Neural progenitor cell (in vitro differentiated cells): ENCODE measurements at places on chromosomes 7 and 10. TPM values are rescaled to one million over a fixed set of nuclear protein-coding genes. Genes with fewer than 3 reads are reported as not detected.

GRCh38 chr7:91784469-91784868 lies 96.0 kb downstream of the MTERF1 start:
- H3K4me1 ChIP-seq, result peaks cover 10% of the 10 kb centered on the region
- no peaks in the 10 kb centered on the region for H3K36me3 ChIP-seq
- DNase-seq, result no peak
- H3K27ac ChIP-seq, result no peak overlapping the region

LBX1 gene
- total RNA-seq, result not detected in 2 replicates

GRCh38 chr7:104061652-104062051 lies 72.2 kb upstream of the RELN start:
- no peak overlapping the region for H3K4me3 ChIP-seq
- no peaks in the 10 kb centered on the region for H3K27me3 ChIP-seq

DNA sequence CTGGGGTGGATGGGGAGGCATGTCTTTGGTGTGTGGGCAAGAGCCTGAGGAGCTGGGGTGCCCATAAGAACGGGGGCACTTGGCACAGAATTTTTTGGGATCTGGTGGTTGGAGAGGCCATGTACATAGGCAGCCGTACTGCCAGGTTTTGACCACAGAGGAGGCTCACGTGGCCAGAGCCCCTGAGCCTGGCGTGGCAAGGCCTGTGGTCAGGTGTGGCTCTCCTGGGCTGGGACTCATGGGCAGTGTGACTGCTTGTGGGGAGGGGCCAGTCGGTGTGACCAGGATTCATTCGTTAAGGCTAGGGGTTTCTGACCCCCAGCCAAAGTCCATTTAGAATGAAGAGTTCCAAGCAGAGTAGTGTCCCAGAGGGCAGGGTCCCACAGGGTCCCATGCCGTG lies 38.2 kb downstream of the AGAP3 start:
- H3K27ac ChIP-seq, result no peak overlapping the region
- H3K36me3 ChIP-seq, result no peaks in the 10 kb centered on the region
- no peaks in the 10 kb centered on the region for H3K27me3 ChIP-seq

DNA sequence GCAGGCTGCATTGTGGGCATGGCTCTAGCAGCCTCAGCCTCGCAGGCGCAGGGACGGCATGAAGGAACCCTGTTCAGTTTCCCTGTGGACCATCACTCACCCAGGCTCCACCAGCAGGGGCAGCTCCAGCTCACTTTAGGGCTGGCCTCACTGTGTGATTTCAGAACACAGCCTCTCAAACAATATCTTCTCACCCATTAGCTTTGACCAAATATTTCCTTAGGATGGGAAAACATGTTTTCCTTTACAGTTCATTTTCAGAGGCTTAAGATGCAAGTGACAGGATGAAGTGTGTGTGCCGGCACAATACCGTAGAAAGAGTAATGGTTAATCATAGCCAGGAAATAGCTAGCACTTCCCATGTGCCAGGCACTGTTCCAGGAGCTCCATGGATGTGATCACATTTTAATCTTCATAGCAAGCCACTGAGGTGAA lies 58.2 kb downstream of the LANCL2 start:
- peaks cover 24% of the 10 kb centered on the region for H3K4me1 ChIP-seq
- no peaks in the 10 kb centered on the region for H3K27me3 ChIP-seq
- no peaks in the 10 kb centered on the region for H3K36me3 ChIP-seq
- DNase-seq, result no peak
- no peak overlapping the region for H3K4me3 ChIP-seq

DNA sequence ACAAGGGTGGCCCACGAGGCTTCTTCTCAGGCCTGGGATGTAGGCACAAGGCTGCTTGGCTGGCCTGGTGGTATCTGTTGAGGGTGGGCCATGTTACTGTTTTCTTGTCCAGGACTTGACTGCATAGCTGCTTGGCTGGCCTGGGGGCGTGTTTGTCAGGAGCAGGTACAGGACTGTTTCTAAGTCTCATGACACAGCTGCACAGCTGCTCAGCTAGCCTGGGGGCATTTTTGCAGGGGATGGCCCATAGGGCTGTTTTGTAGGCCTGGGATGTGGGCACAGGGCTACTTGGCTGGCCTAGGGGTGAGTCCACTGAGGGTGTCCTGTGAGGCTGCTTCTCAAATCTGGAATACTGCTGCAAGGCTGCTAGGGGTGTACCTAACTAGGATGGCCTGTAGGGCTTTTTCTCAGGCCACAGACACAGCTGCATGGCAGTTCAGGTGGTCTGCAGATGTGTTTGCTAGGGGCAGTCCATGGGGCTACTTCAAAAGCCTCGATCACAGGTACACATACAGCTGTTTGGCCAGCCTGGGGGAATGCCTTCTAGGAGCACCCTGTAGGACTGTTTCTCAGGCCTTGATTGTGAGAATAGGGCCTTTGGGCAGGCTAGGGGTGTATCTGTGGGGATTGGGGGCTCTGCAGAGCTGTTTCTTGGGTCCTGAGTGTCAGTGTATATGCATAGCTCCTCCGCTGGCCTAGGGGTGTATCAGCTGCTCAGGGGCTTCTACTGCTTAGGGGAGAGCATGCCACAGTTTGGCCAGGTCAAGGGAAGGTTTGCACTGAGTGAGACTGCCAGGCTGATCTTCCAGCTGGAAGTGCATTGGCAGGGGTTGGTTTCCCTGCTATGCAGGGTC lies 26.6 kb upstream of the PLA2G12B start:
- H3K27ac ChIP-seq, result no peak overlapping the region
- H3K4me3 ChIP-seq, result no peak overlapping the region
- DNase-seq, result no peak
- no peaks in the 10 kb centered on the region for H3K27me3 ChIP-seq
- no peaks in the 10 kb centered on the region for H3K4me1 ChIP-seq

PDE1C gene
- 0.54 and 0.56 TPM in 2 replicates for total RNA-seq

DNA sequence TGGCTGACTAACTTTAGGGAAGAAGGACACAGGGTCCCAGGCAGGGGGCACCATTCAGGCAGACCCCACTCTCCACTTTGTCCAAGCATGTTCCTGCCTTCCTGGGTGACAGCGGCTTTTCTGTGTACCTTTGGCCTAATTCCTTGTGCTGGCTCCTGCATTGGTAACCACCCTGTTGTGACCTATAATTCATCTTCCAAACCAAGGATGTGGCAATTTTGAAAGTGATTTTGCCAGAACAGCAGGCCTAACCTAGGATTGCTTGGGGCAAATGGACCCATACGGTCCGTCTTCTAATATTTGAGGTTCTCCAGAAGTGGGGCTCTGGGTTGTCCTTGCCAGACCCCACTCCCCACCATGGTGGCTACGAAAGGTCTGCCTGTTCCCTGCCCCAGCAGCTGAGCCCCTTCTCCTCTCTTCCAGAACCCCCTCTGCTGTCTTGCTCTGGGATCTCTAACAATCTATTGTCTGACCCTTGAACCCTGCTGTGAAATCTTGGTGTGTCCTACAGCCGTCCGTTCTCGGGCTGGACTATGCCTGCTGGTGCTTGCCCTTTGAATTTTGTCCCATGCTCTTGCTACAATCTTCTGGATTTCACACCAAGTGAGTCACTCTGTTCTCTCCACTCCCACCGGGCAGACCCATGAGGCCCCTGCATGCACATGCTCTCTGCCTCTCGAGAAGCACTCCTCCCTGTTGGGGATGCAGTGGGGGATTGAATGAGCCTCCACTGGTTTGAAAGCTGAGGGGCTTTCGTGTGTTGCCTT lies 316.0 kb downstream of the CXCL12 start:
- DNase-seq, result no peak
- no peak overlapping the region for H3K27ac ChIP-seq
- H3K4me1 ChIP-seq, result no peaks in the 10 kb centered on the region
- no peaks in the 10 kb centered on the region for H3K36me3 ChIP-seq
- H3K4me3 ChIP-seq, result no peak overlapping the region
- no peaks in the 10 kb centered on the region for H3K27me3 ChIP-seq

ITPRID1 gene
- total RNA-seq, result not detected in 2 replicates

DNA sequence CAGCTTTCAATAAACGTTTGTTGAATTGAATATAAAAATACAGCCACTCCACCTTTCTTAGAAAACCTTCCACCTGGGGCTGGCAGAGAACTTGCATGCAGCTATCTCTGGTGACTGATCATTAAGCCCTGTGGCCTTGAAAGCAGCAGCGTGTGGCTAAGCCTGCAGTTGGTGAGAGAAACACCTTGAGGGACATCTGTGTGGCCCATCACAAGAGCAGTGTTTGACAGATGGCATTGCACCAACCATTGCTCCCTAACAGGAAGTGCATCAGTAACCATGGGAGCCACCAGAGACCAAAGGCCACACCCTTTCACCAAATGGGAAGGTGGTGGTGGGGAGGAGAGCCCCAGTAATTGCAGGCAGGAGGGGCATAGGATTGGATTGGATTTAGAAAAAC lies 22.4 kb downstream of the RHOBTB1 start:
- H3K4me1 ChIP-seq, result no peaks in the 10 kb centered on the region
- H3K27me3 ChIP-seq, result no peaks in the 10 kb centered on the region
- DNase-seq, result no peak

- DNase-seq, result no peak
- no peak overlapping the region for H3K27ac ChIP-seq
- H3K4me3 ChIP-seq, result no peak overlapping the region
- no peaks in the 10 kb centered on the region for H3K36me3 ChIP-seq
- H3K4me1 ChIP-seq, result no peaks in the 10 kb centered on the region
- H3K27me3 ChIP-seq, result no peaks in the 10 kb centered on the region
These were observed 13.5 kb upstream of the ADAM22 start for GRCh38 chr7:87920578-87920977.

GRCh38 chr7:92608380-92609322 lies 18.5 kb upstream of the FAM133B start:
- H3K27me3 ChIP-seq, result peaks cover 20% of the 10 kb centered on the region
- no peaks in the 10 kb centered on the region for H3K36me3 ChIP-seq
- peaks cover 9% of the 10 kb centered on the region for H3K4me1 ChIP-seq
- peak overlapping the region; percentile 55 for H3K4me3 ChIP-seq
- no peak overlapping the region for H3K27ac ChIP-seq

MALRD1 gene
- total RNA-seq, result 0.11 and 0.71 TPM in 2 replicates

DNA sequence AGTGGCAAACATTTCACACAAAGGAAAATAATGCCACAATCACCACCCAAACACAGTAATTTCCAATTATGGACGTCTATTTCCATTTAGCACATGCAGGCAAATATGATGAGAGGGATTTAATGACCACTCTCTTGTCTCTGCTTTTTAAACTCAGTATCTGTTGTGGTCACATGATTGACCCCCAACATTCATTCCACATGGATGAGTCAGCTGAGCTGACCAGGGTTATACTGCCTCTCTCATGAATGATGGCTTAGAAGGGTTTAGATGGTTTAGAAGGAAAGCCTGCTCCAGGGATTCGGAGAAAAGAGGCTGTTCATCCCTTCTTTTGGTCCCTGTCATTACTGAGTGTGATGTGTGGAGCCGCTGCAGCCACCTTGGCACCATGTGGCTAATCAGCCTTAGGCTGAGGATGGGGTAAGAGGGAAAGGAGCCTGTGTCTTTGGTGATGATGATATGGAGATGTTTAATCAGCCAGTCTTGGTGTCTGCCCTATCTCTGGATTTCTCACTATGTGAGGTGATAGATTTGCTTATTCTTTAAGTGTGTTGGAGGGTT lies 38.2 kb upstream of the JAKMIP3 start:
- no peaks in the 10 kb centered on the region for H3K36me3 ChIP-seq
- H3K4me3 ChIP-seq, result no peak overlapping the region
- H3K27ac ChIP-seq, result no peak overlapping the region
- H3K27me3 ChIP-seq, result peaks cover 43% of the 10 kb centered on the region
- no peaks in the 10 kb centered on the region for H3K4me1 ChIP-seq

FAM25G gene
- total RNA-seq, result not detected in 2 replicates

GRCh38 chr10:133465191-133465949 lies 11.6 kb downstream of the SCART1 start:
- no peak overlapping the region for H3K4me3 ChIP-seq
- DNase-seq, result no peak
- no peak overlapping the region for H3K27ac ChIP-seq
- no peaks in the 10 kb centered on the region for H3K4me1 ChIP-seq

GRCh38 chr10:80787952-80788351 lies 250.2 kb downstream of the SH2D4B start:
- H3K4me1 ChIP-seq, result no peaks in the 10 kb centered on the region
- H3K27me3 ChIP-seq, result no peaks in the 10 kb centered on the region
- H3K27ac ChIP-seq, result no peak overlapping the region
- H3K36me3 ChIP-seq, result no peaks in the 10 kb centered on the region

- H3K4me3 ChIP-seq, result no peak overlapping the region
- no peaks in the 10 kb centered on the region for H3K27me3 ChIP-seq
- H3K36me3 ChIP-seq, result no peaks in the 10 kb centered on the region
- no peak for DNase-seq
These were observed 258.8 kb upstream of the IMMP2L start for GRCh38 chr7:111821046-111821445.

KIAA1549 gene
- total RNA-seq, result 4.8 and 9.1 TPM in 2 replicates

HMX2 gene
- 0.15 and 0.21 TPM in 2 replicates for total RNA-seq

FAM53B gene
- 15.3 and 44.1 TPM in 2 replicates for total RNA-seq
